ENCODE measurements at places on chromosomes 1 and 21. TPM values are rescaled to one million over a fixed set of nuclear protein-coding genes. Genes with fewer than 3 reads are reported as not detected.

DNA sequence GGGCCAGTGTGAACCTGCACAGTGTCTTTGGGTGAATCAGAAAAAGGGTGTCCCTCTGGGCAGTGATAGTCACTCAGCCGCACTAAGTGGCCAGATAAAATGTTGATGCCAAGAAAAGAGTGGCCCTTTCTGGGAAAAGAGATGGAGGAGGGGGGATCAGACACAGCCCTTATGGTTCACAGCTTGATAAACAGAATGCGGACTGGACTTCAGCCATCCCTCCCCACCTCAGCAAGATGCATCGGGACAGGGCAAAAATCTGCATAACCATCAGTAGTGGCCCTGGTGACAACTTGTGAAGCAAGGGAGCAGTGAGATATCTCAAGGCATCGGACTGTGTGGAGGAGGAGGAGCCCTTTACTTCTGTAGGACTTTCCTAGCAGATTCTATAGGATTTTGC, 353.8 kb upstream of the PLXNA2 start:
- H3K4me3 ChIP-seq = no peak overlapping the region
- peaks cover 8% of the 10 kb centered on the region for H3K4me1 ChIP-seq
- no peaks in the 10 kb centered on the region for H3K36me3 ChIP-seq
- H3K27ac ChIP-seq = no peak overlapping the region

DNA sequence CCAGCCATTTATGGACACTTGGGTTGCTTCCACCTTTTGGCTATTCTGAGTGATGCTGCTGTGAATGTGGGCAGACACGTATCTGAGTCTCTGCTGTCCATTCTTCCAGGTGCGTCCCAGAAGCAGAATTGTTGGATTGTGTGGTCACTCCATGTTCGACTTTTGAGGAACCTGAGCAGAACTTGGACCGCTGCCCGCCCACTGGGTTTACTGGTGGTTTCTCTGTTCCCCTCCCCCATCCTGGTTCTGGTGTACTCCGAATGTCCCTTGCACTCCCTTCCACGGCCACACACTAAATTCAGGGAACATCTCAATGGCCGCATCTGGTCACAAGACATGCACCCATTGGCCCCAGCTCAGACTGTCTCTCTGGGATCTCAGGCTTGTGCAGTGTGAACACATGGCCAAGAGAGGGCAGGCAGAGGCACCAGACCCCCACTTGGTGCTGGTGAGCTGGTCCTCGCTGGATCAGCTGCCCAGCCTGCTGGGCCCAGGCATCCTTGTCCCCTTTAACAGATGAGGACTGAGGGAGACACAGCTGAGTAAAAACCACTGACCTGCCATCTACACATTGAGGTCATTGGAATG, 565.1 kb downstream of the NPHP4 start:
- no peak overlapping the region for H3K4me3 ChIP-seq
- no peaks in the 10 kb centered on the region for H3K36me3 ChIP-seq
- no peak for DNase-seq

DNA sequence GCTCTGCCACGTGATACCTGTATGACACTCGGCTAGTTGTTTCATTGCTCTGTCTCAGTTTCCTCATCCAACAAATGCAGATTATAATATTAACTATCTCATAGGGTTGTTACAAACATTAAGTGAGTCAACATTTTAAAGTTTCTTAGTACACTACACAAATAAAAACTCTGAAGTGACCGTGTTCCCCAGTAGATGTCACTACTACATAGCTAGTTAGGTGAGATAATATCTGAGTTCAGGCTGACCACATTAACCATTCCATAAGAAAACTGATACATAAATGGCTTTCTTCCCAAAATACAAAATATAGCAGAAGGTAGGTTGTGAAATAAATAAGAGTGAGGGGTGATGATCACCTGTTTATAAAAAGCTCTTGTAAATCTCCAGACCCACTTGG, 214.1 kb downstream of the NUF2 start:
- no peaks in the 10 kb centered on the region for H3K36me3 ChIP-seq
- H3K4me3 ChIP-seq = no peak overlapping the region
- DNase-seq = no peak
- no peak overlapping the region for H3K27ac ChIP-seq
- H3K27me3 ChIP-seq = no peaks in the 10 kb centered on the region

DNA sequence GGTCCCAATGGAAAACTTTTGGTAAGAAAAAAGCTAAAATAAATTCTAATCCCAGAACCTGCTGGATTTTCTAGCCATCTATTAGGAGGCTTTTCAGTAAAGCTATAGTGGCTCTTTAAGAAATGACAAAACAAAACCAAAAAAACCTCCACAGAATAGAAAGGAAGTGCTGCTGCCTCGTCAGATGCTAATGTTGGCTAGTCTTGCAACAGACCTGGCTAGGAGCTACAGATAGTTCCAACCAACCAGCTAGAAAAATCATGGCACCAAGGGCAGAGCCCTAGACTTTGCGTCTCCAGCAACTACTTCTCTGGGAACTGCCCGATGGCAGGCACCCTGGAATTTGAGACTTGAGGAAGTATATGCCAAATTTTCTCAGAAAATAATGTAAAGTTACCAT, 7.6 kb downstream of the CD101 start:
- DNase-seq = no peak
- no peaks in the 10 kb centered on the region for H3K36me3 ChIP-seq
- H3K27me3 ChIP-seq = no peaks in the 10 kb centered on the region
- H3K4me3 ChIP-seq = no peak overlapping the region
- H3K4me1 ChIP-seq = no peaks in the 10 kb centered on the region
- H3K27ac ChIP-seq = no peak overlapping the region

The PDC gene
- total RNA-seq = not detected

All from right atrium auricular region (tissue), 2 donors.